ENCODE measurements at places on chromosomes 6 and 20.

DNA sequence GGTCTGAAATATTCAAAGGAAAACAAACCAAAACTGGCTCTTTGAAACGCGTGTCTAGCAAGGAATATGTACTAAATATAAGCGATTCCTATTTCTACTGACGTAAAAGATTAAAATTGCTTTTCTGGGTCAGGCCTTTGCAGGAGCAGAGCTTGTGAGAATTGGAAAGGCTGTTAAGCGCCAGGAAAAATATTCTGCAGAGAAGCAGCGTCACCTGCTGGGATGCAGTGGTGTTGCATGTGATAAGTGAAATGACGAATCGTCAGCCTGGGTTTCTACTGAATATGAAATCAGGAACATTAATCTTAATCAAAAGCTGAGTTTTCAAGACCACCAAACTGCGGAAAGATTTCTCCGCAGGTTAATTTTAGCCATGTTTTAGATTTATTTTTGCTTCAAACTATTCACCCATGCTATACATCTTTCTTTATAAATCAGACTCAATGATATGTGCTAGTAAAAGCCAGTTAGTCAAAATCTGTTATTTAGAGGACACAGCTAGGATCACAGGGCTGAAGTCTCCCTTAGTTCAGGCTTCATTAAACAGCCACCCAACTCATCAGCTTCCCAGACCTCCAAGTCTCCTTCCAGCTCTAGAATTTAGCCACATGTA is 67.4 kb downstream of the ALDH8A1 start:
- peak; percentile 73 for DNase-seq

GRCh38 chr6:56932910-56933477 is 21.9 kb upstream of the BEND6 start:
- DNase-seq: no peak

DNA sequence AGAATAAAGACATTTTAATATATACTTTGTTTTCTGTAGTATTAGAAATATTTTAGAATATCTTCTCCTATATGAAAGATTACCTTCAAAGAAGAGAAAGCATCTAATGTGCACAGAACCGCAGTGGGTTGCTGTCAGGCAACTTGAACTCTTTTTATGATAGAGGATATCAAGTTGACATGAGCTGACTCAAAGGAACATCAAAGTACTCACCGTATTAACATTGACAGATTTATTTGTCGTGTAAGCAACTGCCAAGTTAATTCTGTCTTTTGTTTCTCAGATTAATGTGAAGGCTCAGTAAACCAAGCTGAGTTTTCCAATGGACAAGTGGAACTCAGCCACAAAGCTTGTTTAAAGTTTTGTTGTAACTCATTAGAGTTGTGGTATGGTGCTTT is 2.2 kb upstream of the GINM1 start:
- no peak for DNase-seq

DNA sequence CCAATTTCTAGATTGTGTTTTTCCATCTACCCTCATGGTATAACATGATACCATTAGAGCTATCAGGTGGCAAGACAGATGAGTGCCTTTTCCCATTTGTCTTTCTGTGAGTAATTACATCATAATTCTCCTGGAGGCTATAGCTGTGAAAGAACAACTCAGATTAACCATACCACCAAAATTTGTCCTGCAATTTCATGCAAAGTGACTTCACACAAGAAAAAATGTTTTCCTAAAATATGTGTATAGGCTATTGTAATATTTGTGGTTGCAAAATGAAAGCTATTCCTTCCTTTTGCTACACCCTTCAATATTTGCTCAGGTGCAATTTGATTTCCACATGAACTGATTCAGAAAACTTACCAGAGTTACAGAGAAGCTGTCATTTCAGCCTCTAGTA is 547.7 kb upstream of the ID4 start:
- DNase-seq: no peak

DNA sequence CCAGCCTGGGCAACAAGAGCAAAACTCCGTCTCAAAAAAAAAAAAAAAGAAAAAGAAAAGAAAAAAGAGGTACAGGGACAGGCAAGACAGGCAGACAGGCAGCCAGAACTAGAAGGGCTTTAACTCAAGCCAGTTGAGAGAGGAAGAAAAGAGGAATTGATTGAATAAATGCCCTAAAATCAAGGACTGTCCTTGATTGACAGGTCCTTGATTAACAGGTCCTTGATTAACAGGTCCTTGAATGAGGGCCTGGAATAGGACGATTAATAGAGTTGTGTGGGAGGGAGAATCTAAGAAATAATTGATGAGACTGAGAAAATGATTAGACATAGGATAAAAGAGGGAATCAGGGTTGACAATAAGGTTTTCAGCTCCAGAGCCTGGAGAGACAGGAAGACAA is 36.1 kb downstream of the ZC2HC1B start:
- DNase-seq: no peak

DNA sequence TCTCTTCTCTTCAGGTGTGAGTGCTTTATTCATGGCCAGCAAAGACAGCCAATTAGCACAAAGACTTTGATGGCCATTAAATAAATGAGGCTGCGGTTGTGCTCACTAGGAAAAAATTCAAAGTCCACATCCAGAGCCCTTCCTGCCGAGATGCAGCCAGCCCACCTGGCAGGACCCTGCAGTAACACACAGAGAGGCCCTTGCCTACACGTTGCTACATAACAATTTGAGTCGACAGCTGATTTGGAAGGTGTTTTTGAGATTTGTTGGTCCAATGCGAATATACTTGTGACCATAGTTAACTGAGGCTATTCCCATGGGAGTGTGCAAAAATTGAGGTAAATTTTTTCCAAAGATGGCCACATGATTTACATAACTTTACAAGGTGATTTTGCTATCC is 605.4 kb upstream of the HTR1E start:
- DNase-seq: no peak

DNA sequence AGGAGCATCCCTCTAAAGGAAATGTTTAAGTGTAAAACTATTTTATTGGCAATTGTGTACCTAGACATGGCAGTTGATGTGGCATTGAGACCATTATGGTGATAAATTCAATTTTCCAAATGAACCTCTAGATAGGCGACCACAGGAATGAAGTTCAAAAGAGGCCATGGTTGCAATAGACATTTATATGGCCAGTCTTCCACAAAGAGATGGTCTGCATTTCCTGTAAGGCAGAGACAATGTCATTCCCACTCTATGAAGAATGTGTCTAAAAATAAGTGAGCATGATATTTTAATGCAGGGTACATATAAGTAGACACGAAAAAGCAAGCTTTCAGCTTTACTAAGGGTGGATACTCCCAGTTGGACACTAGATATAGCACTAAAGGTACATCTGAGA is 40.9 kb downstream of the THEMIS start:
- no peak for DNase-seq

GRCh38 chr6:75170691-75171560 is 34.9 kb downstream of the COL12A1 start:
- DNase-seq: peak; percentile 97

DNA sequence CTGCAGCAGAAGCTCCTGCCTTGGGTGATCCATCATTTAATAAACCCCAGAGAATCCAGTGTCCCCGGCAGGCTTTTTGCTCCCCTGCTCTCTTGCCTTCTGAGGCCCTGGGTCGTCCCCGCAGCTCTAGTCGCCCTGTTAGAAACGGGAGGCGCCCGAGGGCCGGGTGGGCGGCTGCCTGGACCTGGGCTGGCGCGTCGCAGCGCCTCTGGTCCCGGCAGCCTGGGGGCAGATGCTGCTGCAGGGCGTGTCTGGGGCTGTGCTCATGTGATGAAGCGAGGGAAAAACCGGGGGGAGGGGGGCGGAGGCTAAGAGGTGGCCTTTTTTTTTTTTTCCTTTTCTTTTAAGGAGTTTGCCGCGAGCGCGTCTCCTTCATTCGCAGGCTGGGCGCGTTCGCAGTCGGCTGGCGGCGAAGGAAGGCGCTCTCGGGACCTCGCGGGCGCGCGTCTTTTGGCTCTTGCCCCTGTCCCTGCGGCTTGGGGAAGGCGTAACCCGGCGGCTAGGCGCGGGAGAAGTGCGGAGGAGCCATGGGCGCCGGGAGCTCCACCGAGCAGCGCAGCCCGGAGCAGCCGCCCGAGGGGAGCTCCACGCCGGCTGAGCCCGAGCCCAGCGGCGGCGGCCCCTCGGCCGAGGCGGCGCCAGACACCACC is 394 bp downstream of the AKAP12 start:
- peak; percentile 41 for DNase-seq

- DNase-seq: no peak
These were observed 20.5 kb downstream of the SIRPA start for GRCh38 chr20:1915725-1916124.

DNA sequence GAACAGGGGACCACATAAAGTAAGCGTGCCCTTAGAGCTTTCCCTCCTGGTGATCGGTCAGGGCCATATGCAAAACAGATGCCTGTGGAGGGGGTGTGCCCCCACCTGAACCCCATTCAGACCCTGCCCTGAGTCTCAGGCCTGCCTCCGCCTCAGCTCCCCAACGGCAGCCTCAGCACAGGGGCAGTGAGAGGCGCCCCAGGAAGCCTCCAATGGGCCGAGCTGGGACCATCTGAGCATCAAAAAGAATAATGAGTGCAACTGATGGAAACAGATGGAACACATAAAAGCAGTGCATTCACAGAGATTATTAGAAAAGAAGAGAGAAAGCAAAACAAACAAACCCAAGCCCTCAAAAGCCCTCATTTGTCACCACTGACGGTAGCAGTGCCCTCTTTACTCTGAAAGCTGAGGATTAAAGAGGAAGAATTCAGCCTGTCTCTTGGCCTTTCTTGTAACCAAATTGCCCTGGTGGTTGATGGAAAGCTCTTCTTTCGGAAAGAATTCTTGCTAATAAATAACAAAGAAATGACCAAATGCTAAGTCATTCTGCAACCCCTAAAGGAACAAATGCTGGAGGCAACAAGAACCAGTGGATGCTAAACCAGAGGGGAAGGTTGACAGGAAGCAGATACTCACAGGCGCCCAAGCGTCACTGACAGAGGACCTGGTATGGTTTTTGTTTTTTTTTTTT is 6.8 kb downstream of the ADISSP start:
- DNase-seq: no peak

DNA sequence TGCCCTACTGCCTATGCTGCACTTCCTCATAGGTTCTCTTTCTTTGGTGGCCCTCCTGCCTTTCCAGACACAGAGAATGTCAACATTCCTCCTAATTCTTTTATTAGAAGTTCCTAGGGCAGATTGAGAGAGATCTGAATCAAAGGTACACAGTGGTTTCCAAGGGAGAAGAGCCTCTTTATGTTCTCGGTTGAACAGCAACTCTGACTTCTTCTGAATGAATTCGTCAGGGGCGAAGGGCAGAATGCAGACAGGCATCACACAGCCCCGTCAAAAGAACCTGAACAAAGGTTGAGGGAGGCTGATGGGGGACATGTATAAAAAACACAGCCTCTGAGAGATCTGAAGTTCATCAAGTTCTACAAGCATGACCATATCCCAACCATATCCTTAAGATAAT is 68.1 kb upstream of the DTNBP1 start:
- DNase-seq: no peak

- no peak for DNase-seq
These were observed 257.1 kb downstream of the LY86 start for GRCh38 chr6:6845603-6846002.

- DNase-seq: peak; percentile 5
These were observed 213.2 kb upstream of the MANEA start for GRCh38 chr6:95364016-95364604.

DNA sequence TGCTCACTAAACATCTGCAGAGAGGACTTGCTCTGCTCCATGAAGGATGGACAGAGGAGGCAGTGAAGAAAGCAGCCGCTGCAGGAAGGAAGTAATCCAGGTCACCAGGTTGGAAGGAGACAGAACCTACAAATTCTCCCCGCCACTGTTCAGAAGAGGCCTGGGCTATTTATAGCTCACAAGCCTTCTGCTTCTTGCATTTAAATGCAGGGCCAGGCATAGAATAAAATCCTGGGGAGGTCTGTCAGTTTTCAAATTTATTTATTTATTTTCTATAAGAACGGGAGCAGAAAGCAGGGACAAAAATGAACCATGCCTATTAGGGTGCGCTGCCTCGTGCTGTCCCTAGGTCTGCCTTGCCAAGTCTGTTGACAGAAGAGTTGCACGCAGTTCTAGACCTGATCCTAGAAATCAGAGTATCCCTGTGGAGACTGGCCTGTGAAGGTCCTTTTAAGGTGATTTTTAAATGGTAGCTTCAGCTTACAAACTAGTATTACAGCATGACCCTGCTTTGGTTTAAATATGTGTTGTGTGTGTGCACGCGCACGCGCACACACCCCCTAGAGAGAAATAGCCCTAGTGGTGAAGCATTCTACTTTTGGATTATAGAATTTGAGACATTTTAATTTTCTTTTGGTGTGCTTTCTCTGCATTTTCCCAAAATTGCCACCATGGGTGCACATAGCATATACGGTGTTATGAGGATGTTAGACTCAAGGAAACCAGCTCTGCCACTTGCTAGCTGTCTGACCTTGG is 19.5 kb downstream of the RIMS4 start:
- no peak for DNase-seq

- DNase-seq: peak; percentile 73
These were observed 12.7 kb downstream of the IGF2R start for GRCh38 chr6:159981403-159982245.

- DNase-seq: no peak
These were observed 1.5 kb upstream of the SLC17A4 start for GRCh38 chr6:25753079-25753478.

- no peak for DNase-seq
These were observed 482 bp downstream of the DDR1 start for GRCh38 chr6:30884521-30885480.

- DNase-seq: no peak
These were observed 24.8 kb downstream of the TRMT6 start for GRCh38 chr20:5925551-5925950.

- DNase-seq: no peak
These were observed 135.8 kb downstream of the SLC35F1 start for GRCh38 chr6:118042855-118043254.

- no peak for DNase-seq
These were observed 75.3 kb downstream of the PRDM1 start for GRCh38 chr6:106161311-106161874.

DNA sequence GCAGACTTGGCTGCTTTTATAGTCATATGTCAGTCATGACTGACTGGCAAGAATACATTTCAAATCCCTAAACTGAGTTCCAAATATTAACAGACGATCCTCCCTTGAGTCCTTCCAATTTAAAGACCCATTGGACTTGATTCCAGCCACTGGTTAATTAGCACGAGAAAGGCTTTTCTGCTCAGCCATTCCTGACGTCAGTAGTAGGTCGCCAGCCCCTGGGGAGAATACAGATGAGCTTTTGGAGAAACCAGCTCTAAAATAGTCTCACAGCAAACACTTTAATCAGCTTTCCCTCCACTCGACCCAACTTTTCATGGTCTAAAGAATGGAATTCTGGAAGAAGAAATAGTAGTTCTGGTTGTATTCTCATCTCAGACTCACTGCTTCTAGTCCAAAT is 91.6 kb downstream of the SLC22A3 start:
- no peak for DNase-seq

DNA sequence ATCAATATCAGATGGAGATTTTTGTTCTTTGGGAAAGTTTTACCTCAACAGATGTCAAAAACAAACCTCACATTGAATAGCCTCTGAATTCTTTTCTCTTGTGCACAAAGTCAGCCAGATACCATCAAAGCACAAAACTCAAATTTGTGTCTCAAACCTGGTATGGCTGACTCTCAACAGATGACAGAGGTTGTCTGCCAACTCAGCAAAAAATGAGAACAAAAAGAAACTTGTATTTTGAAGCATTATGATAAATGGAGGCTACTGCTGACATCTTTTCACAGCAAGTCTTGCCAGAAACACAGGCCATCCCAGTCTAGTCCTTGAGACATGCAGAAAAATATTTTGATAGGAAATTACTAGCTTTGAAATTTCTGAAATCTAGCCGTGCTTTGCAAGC is 79.8 kb downstream of the KIF16B start:
- no peak for DNase-seq

Data from foreskin melanocyte (primary cell).